ENCODE measurements at places on chromosomes 7 and 10. TPM values are rescaled to one million over a fixed set of nuclear protein-coding genes. Genes with fewer than 3 reads are reported as not detected.

UTF1 gene
- total RNA-seq, result not detected

GRCh38 chr7:134618756-134619530 is 27.7 kb upstream of the BPGM start:
- DNase-seq, result no peak

DNA sequence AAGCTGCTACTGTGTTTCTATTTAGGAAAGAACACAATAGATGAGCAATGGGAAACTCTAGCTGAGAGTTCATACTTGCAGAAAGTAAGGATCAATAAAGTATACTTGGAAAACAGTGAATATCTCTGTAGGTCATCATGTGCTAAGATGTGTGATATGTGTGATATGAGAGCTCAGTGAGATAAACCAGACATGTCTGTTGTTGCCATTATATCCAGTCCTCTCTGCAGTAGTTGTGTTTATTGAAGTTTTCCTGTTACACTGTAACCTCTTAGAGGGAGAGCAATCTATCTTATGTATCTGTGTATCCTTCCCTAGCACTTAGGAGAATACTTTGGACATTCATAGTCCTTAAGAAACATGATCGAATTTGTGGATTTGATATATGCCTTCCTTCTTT is 19.1 kb downstream of the TRUB1 start:
- DNase-seq, result no peak

DNA sequence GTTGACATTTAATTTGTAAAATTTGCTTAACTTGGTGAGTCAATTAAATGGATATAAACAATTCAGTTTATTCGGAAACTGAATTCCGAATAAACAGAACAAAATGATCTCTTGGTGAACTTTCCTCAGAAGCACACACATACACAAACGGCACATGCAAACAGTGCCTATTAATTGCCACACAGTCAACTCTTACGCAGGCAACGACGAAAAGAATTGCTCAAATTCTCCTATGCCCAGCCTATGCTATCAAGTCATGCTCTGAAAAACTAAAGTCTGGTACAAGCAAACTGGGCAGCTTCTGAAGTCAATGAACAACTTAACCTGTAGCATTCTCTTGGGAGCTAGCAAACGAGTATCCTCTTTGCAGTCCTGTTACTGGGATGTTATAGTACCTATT is 38.8 kb upstream of the ASL start:
- DNase-seq, result no peak
